ENCODE measurements at places on chromosomes 1 and 21.

GRCh38 chr1:171645553-171646248 is 6.8 kb downstream of the MYOC start:
- no peak for DNase-seq

DNA sequence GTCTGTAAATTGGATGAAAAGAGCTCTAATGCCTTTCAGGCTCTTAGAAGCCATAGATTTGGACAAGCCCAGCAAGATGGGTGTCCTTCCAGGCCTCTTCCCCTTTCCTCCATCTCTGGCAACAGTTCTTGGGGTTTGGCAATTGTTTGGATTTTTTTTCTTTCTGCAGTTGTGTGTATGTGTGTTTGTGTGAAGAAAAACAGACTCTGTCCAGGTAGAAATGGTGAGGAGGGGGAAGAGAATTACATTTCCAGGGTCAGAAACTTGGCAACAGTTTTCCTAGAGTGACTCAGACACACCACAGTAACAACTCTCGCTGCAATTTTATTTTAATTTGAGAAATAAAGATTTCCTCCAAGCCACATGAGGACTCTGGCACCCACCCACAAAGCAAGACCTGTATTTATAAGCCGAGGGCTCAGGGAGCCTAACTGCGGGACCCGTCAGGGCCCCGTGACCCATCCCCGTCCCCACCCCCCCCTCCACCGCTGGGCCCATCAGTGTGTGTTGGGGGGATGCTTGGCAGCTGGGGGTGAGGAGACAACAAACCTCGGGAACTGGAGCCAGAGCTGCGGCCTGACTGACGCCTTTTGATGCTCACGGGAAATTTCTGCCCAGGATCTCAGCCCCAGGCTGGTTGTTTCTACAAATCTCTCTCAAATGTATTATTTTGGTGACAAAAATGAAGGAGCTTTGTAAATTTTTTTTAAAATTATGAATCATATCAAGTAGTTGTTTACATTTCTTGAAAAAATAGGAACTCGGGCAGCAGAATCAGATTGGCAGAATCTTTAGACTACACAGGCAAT is 4.4 kb downstream of the TMEM200B start:
- no peak for DNase-seq

GRCh38 chr1:87826681-87827251 is 498.1 kb downstream of the LMO4 start:
- peak; percentile 39 for DNase-seq

DNA sequence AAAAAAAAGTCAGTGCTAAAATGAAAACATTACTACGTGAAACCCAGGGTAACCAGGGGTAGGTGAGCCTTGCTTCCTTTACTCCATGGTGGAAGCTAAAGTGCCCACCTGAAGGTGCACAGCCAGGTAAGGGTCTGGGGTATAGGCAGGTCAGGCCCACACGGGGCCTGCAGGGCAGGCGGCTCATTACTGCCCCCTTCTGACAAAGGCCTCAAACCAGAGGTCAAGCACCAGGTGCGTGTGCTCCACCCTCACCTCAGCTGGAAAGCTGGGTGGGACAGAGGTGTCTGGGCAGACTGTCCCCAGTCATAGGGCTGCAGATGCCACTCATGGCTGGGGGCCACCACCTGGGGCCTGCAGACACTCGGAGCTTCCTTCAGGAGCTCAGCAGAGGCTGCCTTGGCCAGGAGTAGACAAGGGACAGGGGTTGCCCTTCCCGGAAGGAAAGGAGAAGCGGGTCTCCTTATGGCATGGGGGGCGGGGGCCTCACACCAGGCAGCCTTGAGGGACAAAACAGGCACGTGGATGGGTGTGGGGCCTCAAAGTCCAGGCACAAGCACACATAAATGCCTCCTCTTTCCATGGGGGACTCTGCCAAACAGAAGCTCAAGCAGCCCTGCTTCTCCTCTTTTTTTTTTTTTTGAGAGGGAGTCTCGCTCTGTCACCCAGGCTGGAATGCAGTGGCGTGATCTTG is 36.2 kb downstream of the ACOT7 start:
- no peak for DNase-seq

- no peak for DNase-seq
Measured at GRCh38 chr1:180565121-180565871, 6.5 kb downstream of the OVAAL start.

GRCh38 chr1:67532452-67533216 is 102.4 kb upstream of the SERBP1 start:
- peak; percentile 86 for DNase-seq

DNA sequence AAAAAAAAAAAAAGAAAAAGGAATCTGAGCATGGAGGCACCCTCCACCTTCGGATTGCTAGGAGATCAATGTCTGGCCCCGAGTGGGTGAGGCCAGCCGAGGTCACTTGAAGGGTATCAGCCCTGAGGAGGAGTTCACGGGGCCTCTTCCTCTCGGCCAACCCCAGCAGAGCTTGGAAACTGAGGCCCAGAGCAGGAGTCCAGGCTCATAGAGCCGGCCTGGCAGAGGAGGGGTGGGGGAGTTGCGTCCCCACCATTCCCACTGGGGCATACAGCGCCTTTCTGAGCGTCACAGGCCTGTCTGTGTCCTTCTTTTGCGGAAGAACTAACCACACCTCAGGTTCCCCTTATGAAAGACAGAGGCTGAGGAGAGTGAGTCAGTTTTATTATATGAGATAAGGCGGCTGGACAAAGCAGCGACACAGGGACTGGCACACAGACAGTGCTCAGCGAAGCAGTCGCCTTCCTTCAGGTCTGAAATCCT is 17.1 kb upstream of the EPHA2 start:
- DNase-seq: peak; percentile 80

DNA sequence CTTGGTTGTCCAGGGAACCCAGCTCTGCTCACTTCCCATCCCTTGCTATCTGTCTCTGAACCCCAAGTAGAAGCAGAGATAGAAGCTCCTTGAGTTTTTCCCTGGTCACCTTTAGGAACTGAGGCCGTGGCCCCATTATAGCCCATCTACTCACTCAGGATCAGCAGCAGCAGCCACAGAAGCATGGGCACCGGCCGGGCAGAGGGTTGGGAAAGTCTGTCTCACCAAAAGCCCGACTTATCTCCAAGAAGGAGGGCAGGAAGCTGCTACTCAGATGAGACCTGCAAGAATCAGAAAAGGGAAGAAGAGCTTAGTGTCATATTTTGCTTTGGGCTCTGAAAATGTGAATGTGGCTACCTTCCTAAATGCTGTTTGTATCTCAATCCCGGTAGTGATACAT is 264 bp downstream of the FCRL3 start:
- no peak for DNase-seq

Measured in amniotic epithelial cell (primary cell).